ENCODE measurements at places on chromosomes 3 and 15. TPM values are rescaled to one million over a fixed set of nuclear protein-coding genes. Genes with fewer than 3 reads are reported as not detected.

- DNase-seq: no peak
Observed at GRCh38 chr3:32960404-32961170, 9.1 kb downstream of the CCR4 start.

DNA sequence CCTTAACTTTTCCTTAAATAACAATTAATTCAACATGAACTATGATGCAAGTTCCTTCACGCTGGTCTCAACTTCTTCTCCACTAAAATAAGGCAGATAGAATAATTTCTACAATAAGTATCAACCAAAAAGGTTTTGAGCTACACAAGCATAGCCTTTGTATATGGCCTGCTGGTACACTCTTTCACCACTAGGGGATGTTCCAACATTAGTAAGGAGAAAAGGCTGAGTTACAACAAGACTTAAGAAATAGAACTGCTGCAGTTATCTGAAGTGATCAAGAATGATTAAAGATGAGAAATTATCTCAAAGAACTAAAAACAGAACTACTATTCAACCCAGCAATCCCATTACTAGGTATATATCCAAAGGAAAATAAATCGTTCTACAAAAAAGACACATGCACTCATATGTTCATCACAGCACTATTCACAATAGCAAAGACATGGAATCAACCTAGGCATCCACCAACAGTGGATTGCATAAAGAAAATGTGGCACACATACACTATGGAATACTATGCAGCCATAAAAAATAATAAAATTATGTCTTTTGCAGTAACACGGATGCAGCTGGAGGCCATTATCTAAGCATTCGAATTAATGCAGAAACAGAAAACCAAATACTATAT is 14.4 kb downstream of the ATP13A3 start:
- DNase-seq: peak; percentile 52

Gene SNURF
- total RNA-seq: 16.3 TPM

- DNase-seq: no peak
Observed at GRCh38 chr3:5036858-5037257, 57.6 kb downstream of the BHLHE40 start.

Gene BSN
- total RNA-seq: 0.06 TPM

DNA sequence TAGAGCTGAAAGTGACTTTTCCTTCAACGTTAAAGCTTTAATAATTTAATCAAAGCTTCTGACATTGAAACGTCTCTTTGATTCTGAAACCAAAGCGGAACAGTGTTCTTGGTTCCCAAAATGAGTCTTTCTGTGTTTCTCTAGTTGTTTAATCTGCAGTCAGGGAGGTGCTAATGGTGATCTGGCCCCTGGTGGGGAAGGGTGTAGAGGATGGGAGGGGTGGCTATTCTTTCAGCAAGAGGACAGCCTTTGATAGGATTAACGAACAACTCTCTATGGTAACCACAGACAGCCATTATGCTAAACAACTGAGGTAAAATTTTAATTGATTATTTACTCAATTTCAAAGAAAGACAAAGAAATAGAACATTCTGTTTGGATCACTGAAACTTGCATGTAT is 79.9 kb upstream of the CADPS start:
- no peak for DNase-seq

DNA sequence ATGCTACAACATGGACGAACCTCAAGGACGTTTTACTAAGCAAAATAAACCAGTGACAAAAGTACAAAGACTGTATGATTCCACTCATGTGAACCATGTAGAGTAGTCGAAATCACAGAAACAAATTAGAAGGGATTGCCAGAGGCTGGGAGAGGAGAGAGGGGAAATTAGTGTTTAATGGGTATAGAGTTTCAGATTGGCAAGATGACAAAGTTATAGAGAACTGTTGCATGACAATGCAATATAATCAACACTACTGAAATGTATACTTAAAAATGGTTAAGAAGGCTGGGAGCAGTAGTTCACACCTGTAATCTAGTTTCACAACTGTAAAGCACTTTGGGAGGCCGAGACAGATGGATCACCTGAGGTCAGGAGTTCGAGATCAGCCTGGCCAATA is 36.9 kb downstream of the PLS1 start:
- no peak for DNase-seq

DNA sequence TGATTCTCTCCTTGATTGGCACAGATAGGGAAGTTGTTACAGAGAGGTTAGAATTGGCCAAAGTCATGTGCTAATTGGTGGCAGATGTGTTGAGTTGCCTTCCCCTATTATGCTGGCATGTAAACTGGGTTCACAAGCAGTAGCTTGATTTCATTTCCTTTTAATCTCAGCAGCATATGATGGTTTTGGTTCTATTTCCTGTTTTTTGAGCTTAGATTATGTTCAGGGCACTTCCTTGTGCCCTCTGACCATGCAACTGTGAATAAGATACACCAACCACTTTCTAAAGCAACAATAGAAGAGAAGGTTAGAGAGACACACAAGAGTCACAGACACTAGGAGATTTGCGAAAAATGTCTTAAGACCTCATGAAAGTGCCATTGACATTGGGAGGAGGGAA is 16.5 kb downstream of the HPS3 start:
- no peak for DNase-seq

DNA sequence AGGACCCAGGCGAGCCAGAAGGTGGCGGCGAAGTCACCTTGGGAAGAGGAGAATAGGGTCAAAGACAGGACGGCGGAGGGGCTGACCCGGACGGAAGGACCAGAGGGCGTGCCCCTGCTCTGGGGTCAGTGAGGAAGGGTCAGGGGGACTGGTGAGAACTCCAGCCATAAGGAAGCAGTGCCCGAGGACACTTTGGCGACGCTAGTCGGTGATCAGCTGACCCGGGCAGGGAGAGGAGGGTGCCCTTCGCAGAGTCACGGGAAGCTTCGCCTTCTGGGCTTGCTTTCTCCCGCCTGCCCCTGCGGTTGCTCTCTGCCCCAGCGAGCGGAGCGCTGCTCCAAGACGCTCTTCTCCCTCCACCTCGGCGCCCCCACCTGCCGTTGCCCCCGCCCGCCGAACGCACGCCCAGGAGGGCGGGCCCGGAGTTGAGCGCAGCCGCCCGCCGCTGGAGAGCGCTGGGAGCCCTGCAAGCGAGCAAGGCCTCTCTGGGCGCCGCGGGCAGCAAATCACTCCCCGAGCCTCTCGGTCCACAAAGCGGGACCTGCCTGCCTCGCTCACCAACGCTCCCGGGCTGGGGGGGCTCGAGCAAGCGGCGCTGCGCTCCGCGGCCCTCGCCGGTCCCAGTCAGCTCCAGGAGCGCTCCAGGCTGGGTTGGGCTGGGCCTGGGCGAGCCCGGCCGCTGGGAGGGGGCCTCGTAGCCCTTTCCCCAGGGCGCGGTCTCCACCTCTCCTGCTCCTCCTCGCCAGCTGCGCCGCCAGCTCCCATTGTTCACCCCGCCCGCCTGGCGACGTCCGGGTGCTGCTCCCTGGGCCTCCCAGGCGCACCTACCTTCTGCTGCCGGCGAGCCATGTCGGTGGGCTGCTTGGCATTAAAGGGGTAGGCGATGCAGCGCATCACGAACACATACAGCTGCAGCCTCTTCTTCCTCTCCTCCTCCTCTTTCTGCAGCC is 1.2 kb downstream of the CADPS start:
- DNase-seq: no peak

Gene PIF1
- 66.1 TPM for total RNA-seq

DNA sequence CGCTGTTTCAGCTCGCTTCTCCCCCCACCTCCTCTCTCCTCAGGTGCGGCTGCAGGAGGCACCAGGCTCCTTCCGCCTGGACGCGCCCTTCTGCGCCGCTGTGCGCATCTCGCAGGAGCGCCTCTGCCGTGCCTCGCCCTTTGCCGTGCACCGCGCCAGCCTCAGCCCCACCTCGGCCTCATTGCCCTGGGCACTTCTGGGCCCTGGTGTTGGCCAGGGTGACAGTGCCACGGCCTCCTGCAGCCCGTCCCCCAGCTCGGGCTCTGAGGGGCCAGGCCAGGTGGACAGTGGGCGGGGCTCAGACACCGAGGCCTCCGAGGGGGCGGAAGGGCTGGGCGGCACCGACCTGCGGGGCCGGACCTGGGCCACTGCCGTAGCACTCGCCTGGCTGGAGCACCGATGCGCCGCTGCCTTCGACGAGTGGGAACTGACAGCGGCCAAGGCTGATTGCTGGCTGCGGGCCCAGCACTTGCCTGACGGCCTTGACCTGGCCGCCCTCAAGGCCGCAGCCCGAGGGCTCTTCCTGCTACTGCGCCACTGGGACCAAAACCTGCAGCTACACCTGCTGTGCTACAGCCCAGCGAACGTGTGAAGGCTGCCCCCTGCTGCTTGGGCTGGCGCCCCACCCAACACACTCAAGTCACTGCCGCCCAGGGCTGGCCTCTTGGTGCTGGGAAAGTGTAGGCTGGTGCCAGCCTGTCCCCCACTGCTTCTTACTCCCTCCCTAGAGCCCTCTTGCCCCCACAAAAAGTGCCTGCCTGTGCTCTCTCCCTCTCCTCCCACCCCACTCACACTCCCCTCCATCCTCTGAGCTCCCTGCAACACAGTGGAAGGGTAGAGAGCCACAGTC is 7.1 kb downstream of the ALG3 start:
- no peak for DNase-seq

Data from activated CD4-positive, alpha-beta T cell treated with anti-CD3 and anti-CD28 coated beads, Interleukin-2, amount 10 ng/mL, durations not matched to agents 7 days and 5 days (primary cell).